ENCODE measurements at places on chromosomes 12 and 14.

- DNase-seq = no peak
Observed at GRCh38 chr12:124040291-124040690, 67.3 kb downstream of the ZNF664 start.

DNA sequence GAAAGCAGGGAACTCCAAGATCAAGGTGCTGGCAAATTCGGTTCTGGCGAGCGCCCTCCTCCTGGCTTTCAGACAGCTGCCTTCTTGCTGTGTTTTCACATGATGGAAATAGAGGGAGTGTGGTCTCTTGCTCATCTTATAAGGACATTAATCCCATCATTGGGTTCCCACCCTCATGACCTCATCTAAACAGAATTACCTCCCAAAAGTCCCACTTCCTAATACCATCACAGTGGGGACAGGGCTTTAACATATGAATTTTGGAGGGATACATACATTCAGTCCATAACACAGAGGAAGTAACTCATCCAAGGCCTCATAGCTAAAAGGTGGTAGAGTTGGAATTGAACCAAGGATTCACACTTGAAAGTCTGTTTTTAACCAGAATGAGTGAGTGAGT lies 28.6 kb downstream of the DYRK2 start:
- DNase-seq = no peak

- no peak for DNase-seq
Observed at GRCh38 chr14:22848351-22849164, 12.2 kb downstream of the MMP14 start.

DNA sequence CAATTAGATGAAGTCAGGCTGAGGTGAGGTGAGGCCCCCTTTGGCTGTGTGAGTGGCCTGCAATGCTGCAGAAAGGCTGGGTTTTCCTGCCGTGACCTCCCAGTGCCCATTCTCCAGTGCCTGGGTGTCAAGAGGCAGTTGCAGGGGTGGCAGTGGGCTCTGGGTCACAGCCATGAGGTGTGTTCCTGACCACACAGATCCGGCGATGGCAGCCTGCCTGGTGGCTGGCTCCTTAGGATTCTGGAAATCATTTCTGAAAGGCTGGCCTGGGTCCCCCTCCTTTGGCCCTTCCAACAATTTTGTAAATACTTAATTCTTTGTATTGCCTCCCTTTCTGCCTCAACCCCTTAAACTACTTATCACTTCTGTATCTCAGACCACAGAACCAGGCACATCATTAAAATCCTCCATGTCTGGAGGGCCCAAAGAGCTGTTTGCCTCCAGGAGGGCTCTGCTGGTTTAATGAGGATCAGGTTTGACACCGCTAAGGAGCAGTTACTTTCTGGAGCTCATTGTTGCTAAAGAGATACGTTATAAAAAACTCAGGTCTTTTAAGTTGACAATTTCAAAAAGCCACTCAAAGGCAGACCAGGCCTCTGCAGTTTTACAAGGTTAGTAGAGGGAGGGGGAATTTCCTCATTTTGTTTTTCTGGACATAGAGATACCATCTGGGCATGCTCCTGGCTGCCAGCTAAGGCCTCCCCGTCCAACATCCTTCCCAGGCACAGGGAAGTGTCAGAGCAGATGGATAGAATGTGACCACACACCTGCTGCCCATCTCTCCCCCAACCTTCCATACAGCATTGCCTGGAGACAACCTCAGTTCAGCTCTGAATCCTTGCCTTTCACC lies 204.4 kb downstream of the FOXN3 start:
- no peak for DNase-seq

DNA sequence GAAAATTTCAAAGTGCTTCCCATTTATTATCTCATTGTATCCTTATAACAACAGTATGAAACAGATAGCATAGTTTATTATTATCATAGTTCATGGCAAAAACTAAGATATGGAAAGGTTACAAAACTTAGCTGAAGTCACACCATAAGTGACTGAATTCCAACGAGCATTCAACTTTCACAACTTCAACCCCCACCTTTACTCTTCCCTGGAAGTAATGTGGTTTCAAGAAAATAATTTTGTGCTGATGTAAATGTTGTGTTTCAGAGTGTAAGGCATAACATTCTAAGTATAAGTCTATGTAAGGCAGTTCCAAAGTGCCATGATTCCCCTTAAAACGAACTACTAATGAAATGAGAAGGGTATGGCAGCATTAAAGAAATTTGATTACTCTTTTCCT lies 454.5 kb downstream of the BCAT1 start:
- DNase-seq = no peak

- DNase-seq = no peak
Observed at GRCh38 chr12:71214511-71215285, 56.9 kb upstream of the TSPAN8 start.

DNA sequence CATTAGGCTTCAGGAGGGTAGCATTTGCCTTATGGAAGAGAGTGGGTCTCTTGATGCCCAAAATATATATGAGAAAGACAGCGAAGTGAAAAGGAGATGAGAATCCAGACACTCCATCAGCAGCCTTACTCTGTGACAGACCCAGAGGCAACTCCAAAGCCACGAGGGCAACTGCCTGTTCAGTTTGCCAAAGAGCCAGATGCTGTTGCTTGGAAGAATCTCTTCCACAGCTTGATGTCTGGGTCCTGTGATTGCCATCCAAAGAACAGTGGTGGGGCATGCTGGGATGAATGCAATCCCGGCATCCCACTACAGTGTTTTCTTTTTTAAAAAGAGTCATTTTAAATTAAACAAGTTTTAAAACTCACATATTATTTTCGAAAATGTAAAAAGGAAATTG lies 10.9 kb upstream of the OTX2 start:
- no peak for DNase-seq

GRCh38 chr14:87979689-87980088 lies 13.3 kb downstream of the GALC start:
- DNase-seq = no peak

GRCh38 chr14:96424109-96424989 lies 32.4 kb downstream of the AK7 start:
- DNase-seq = peak; percentile 11

- no peak for DNase-seq
Observed at GRCh38 chr14:77640756-77641533, 24.5 kb upstream of the SPTLC2 start.

- DNase-seq = no peak
Observed at GRCh38 chr14:44379292-44379977, 127.6 kb downstream of the FSCB start.

DNA sequence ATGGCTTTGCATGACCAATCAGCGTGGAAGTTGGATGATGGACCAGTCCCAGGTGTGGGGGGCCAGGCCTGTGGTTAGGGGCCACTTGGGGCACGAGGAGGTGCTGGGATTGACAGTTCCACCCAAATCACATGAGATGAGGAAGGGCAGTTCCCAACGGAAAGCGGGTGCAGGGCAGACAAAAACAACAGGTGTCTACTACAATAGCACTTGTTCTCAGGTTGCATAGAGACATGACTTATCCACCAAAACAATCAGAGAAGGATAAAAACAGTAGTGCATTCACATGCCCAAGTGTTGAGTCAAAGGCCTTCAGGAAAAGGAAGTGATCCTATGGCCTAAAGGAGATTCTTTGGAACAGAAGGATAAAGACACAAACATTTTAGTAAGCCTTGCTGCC lies 14.6 kb upstream of the EIF2B2 start:
- no peak for DNase-seq

- DNase-seq = no peak
Observed at GRCh38 chr12:109864916-109865315, 15.4 kb downstream of the GLTP start.

DNA sequence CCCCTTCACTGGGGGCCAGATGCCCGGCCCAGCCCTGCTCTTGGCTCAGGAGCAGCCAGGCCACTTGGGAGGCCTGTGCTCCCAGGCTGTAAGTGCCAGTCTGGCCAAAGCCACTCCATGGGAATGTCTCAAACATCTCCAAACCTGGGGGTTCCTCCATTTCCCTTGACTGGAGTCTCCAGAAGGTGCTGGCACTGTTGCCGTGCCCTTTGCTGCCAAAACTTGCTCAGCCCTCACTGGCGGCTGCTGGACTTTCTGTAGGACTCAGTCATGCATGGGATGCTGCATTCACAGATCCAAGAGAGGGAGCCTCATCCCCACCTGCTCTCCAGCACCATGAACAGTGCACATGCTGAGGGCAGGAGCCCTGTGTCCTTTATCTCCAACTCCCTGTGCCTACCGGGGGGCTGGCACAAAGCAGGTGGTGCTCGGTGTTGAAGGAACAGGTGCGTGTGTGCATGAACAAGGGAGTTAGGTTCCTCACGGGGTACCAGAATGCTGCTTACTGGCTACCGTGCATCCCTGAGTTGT lies 9.6 kb upstream of the OTUB2 start:
- no peak for DNase-seq

DNA sequence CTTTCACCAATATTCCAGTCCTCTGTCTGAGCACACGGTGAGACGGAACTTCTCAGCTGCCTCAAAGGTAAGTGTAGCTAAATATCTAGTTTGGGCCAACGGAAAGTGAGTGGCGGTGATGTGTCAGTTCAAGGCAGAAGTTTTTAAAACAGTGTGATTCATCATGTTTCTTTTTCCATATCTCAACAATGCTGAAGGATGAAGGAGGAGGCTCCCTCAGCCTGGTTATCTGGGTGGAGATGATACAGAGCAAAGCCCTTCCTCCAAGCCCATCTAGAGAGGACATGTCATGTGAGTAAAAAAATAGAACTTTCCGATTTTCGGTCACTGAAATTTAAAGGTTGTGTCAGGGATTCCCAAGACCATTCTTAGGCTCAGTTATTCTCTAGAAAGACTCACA lies 13.1 kb upstream of the ANP32D start:
- no peak for DNase-seq

DNA sequence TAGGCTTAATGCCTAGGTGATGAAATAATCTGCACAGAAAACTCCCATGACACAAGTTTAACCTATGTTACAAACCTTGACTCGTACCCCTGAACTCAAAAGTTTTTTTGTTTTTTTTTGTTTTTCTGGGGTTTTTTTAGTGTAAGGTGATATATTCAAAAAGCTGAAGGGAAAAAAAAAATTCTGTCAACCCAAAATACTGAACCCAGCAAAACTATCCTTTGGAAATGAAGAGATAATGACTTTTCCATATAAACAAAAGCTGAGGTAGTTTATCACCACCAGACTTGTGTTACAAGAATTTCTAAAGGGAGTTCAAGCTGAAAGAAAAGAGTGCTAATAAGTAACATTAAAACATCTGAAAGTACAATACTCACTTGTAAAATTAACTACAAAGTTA lies 448.1 kb downstream of the KCNH5 start:
- DNase-seq = no peak

DNA sequence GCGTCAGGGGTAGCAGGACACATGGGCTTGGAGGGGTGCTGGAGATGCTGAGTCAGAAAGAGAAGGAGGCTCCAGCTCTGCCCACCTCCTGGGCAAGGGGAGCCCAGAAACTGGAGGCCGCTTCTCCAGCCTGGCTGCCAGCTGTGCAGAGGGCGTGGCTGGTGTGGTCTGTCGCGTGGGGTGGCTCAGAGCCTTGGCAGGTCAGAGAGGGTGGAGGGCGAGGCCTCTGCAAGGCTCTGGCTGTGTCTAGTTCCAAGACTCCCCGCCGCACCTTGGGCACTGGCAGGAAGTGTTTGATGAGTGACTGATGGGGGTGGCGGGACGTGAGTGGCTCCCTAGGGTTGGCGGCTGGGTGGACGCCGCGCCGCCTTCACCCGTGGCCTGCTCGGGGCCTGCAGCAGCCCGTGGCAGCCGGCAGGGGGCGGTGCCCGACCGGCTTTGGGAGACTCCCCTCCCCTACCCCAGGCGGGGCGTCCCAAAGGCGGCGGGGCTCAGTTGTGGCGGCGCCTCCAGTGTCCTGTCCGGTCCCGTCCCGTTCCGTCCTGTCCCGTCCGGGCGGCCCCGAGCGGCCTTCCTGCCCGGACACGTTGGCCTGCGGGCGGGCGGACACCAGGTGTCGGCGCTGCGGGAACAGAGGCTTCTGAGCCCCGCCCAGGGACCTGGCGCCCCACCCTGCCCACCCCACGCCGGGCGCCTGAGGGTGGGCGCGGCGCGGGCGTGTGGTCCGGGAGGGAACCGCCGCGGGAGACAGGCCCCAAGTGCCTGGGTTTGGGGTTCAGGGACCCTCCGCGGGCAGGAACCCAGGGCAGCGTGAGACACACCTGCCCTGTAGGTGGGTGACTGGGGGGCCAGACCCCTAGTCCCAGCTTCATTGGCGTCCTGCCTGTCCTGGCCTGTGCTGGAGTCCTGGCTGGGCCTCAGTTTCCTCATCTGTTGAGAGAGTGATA lies 39.7 kb downstream of the KRT80 start:
- DNase-seq = peak; percentile 65

GRCh38 chr12:2332236-2332635 lies 279.4 kb downstream of the CACNA1C start:
- DNase-seq = no peak

DNA sequence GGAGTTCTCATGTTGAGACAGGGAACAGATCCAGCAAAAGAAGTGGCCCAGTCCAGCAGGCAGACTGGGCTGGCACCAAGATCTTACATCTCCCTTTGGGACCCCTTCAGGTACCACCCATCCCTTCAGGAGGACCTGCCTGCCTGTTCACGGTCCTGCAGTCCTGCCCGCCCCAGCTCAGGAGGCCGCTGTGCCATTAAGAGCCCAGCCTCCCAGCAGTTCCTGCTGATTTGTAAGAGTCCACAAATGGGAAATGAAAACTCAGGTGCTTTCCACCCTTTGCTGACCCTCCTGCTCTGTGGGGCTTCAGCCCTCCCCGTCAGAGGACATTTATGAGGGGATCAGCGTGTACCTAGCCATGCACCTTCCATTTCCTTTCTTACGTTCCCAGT lies 39.5 kb downstream of the C14orf132 start:
- no peak for DNase-seq

- DNase-seq = no peak
Observed at GRCh38 chr12:88391556-88391955, 188.7 kb downstream of the KITLG start.

DNA sequence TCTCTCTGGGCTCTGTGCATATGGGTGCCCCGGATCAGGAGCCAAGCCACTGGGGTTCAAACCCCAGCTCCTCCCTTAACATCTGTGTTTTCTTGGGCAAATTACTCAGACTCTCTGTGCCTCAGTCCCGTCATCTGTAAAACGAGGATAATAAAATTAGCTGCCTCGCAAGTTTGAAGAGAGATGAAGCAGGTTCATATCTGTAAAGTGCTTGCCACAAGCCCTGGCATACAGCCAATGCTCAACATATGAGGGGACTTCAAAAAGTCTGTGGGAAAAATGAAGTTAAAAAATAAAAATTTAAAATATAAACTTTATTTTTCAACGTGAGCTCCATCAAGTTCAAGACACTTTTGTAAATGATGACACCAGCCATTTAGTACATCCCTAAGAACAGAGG lies 276.7 kb downstream of the FOXN3 start:
- DNase-seq = no peak

DNA sequence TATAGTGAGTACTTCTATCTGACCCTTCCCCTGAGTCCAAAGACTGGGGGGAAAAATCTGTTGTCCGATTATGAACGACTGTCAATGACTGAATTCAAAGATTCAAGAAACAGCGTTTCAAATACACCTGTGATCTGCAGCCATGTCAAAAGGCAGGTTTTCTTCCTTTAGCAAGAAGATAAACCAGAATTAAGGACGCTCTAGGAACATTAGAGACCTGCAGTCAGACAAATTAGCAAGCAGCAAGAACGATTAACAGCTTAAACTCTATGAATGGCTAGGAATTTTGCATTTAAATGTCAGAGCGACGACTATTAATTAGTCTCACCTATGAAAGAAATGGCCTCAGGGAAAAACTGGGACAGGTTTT lies 2.1 kb downstream of the DUSP6 start:
- DNase-seq = no peak
